ENCODE measurements at places on chromosomes 16 and 17. TPM values are rescaled to one million over a fixed set of nuclear protein-coding genes. Genes with fewer than 3 reads are reported as not detected.

DNA sequence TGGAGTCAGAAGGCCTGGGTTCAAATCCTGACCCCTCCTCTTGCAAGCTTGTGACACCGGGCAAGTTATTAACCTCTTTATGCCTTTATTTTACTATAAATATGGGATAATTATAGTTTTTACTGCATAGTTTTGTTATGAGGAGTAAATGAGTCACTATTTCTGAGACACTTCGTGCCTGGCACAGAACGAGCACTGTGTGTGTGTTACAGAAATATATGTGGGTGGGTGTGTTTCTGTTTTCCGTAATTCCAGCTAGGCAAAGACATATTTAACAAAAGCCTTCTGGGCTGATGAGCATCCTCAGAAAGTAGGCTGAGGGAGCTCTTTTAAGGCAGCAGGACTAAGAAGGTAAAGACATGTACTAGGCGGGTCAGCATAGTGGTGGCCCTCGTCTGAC, 417.9 kb downstream of the MAF start:
- no peak for DNase-seq

DNA sequence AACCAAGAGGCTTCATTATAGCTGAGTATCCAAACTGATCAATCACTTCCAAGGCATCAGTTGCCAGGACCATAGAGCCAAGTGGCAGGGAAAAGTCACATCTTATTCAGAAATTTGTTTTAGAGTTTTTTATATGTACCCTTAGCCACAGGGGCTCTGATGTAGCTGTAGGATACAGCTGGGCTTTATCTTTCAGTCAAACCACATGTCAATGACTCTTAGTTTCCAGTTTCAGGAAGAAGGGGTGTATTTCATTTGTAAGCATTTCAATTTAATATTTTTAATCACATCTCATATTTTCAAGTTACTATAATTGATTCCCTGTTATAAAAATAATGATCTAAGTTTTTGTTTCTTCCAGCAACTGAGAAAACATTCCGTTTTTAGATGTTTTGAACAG, 2.9 kb upstream of the FLCN start:
- no peak for DNase-seq

DNA sequence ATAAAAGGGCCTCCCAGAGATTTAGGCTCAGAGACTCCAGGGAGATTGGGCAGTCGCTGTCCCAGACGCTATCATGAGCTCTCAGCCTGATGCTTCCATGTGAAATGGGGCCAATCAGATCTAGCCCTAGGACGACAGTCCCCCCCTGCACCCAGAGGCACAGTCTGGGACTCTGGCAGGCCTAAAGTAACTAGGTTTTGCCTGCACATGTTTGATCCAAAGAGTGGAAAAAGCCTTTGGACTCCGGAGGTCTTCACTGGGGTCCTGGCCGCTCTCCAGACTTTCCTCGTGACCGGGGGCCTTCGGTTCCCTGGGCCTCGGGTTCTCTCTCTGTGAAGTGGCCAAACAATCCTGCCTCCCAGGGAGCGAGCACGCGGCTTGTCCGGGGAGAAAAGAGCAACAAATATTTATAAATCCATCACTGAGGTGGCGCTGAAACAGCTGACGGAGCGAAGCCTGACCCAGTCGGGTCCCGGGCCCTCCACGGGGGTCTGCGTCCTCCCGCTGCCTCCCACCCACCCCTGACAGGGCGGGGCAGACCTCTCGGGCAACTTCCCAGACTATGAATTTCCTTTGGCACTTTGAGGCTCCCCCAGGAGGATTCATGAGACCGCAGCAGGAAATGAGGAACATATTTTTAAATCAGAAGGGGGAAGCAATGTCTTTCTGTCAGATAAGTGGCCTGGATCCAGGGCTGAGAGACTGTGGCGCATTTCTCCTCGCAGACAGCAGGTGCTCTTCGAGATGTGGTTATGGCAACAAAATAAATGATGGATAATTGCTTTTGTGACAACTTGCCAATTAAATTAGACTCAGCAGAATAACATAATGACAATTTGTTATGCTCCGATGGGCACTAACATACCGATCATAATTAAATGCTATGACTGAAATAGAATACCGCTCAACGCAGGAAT, 38.9 kb downstream of the MRPS23 start:
- DNase-seq = no peak

DNA sequence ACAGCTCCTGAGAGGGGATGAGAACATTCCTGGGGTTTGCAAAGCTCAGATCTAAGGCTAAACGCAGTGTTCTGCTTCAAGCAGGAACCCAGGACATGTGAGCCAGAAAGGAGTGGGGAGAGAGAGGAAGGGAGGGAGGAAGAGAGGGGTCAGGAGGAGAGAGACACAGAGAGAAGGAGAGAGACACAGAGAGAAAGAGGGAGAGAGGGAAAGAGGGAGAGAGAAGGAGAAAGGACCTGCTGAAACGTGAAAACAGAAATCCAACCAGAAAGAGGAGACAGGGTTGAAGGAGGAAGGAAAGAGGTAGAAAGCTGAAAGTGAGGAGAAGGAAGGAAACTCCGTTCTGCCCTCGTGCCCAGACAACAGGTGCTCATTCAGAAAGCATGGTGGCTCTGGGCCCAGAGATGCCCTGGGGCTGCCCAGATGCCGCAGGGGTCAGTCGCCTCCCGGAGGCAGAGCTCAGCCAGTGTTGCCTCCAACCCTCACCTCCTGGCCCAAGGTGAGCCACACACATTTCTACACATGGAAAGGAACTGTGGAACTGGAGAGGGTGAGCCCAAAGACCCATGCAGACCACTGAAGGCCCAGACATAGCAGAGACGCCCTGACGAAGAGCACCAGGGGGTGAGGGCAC, 49.0 kb upstream of the ENPP7 start:
- DNase-seq = no peak

DNA sequence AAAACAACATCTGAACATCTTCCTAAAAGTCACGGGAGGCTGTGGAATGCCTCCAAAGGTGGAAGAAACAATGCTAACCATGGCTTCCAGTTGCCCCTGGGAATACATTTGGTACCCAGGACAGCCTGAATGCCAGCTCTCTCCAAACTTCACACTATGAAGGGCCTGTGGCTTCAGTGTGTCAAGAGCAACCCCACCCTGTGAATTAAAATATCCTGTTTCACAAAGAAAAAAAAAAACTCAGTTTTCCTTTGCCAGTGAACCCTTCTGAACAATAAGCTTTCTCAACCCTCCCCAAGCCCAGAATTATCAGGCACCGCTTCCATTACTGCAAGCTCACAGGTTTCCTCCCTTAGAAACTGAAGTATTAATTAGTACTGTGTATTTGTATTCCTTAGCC, 69.8 kb downstream of the SLC39A11 start:
- DNase-seq = no peak

- no peak for DNase-seq
These were observed 23.0 kb downstream of the CDH13 start for GRCh38 chr16:82649766-82650165.

DNA sequence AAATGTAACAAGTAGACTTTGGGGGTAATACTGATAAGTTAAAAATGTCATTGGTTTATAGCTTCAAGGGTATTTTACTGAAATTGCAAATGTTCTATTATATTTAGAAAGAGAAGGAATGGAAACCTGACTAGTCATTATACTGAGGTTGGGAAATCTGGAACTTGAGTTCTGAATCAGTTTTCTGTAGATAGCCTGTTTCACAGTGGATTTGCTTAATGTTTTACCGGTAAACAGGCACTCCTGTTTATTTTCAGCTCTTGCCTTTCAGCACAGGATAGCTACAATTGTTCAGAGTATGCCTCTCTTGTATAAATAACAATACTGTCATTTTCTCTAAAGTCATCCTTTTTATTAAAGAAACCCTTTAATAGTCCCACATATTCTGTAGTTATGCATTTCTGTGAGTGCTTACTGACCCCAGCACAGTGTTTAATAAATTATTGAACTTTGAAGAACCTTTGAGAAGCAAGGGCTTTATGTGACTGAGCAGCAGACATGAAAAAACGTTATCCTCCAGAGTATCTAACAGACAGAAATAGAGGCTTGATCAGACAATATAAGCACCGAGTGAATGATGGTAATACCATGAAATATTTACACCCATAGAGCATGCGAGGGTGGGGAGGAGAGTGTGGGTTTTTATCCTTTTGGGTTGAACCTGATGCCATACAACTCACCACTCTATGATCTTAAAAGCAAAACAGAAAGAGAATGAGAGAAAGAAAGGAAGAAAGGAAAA, 58.2 kb downstream of the FTO start:
- DNase-seq = no peak

- DNase-seq = no peak
These were observed 26.4 kb upstream of the SPNS2 start for GRCh38 chr17:4472286-4472685.

GRCh38 chr16:85384833-85385462, 228.2 kb upstream of the GSE1 start:
- DNase-seq = peak; percentile 46

DNA sequence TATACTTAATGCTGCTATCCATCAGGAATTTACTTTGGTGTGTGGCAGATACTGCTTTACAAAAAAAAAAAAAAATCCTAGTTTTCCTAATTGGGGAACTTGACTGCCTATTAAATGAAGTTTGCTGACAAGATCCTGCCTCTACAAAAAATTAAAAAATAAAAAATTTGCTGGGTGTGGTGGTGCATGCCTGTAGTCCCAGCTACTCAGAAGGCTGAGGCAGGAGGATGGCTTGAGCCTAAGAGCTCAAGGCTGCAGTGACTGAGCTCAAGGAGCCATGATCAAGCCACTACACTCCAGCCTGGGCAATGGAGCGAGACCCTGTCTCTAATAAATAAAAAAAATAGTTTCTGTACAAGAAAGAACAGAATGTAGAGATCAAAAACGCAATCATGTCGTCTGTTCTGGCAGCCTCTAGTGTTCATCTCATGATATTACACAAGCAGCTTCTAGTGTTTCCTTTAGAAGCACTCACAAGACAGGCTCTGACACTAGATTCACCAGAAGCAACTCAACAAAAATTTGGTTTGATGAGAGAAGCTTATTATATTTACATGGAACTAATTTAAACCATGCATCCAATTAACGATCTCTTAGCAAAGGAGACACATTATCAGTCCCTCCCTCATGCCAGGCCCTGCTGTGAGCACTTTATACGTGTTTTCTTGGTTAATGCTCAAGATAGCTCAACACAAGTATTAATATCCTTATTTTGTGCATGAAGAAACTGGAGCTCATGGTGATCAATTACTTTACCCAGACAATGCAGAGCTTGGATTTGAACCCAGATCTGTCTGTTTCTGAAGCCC, 6.8 kb upstream of the KRTAP17-1 start:
- DNase-seq = no peak

- no peak for DNase-seq
These were observed 105.1 kb upstream of the KCNJ16 start for GRCh38 chr17:69969897-69970296.

DNA sequence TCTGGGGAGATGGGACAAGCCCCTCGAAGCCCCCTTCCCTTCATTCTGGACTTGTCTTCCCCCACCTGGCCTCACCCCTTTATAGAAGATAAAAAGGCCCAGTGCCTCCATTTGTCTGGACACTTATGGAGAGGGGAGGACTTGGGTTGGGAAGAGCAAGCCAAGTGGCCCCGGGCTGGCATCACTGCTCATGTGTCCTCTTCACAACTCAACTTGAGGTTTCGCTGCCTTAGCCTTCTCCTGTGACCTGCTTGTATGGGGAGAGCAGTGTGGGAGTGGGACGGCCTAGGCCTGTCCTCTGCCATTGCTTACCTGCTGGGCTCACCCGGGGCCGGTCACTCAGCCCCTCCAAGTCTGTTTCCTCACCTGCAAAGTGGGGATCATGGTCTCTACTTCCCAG, 1.4 kb downstream of the PAQR4 start:
- DNase-seq = no peak

- DNase-seq = no peak
These were observed 24.6 kb downstream of the LYRM9 start for GRCh38 chr17:27868565-27868964.

GRCh38 chr17:7839876-7840261, 5.9 kb downstream of the KDM6B start:
- no peak for DNase-seq

- DNase-seq = peak; percentile 82
These were observed 79.5 kb downstream of the ANKRD11 start for GRCh38 chr16:89410794-89411309.

DNA sequence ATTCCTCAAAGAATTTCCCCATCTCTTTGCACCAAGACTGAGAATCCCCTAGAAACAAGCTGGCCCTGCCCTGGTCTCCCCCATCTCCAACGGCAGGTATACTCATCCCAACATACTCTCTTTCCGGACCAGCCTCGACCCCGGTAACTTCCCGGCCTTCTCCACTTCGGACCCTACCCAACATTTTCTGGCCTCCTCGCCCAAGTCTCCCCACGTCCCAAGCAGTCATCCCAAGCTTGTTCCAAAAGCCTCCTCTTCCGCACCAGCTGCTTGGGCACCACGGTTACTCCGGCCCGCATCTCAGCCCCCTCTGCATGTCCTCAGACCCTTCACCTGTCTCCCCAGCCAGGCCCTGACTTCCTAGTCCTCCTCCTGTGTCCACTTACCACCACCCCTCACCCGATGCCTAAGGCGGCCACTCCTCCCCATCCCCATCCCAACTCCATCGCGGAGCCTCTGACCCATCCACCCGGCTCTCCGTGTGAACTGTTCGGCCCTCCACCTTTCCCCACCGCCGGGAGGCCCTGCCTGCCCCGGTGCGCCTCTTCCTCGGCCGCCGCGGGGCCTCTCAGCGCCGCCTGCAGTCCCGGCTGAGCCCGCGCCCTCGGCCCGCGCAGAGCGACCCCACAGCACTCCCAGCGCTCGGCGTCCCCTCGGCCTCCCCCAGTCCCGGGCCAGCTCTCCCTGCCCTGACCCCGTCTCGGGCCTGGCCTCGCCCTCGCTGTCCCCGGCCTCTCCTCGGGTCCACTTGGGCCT, 994 bp downstream of the PITPNA start:
- DNase-seq = peak; percentile 61

DNA sequence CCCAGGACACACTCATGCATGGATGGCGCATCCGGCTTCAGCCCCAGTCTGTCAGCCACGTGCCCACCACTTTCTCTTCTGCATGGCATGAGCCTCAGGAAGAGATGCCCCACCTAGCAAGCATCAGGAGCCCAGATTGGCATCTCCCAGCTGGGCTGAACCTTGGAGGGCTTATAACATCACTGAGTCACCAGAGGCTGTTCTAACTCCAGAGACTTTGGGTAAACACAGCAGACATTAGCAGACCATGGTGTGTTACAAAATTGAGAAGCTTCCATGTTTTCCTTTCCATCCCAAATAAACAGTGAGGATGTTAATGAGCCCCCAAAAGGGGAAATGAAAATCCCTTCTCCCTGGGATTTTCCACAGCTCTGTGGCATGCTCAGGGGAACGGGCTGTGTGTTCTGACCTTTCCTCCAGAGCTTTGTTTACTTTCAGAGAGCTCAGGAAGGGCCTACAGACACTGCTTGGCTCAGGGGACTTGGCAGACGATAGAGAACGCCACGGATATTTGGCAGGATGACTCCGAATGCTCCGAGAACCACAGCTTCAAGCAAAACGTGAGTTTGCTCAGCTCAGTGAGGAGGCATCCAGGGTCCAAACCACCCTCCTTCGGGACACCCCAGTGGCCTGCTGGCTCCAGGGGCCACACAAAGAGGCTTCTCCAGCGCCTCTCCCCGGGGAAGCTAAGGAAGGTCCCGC, 16.5 kb downstream of the GLP2R start:
- no peak for DNase-seq

Gene RGS9
- total RNA-seq = 7.9 TPM

Gene TRPV3
- total RNA-seq = 0.68 TPM

Gene PIMREG
- total RNA-seq = 0.62 TPM

Gene TEX19
- not detected for total RNA-seq

Gene AOC3
- 160 TPM for total RNA-seq

Gene ATP5PD
- 171 TPM for total RNA-seq

Gene PITPNM3
- 12.3 TPM for total RNA-seq
